LHCN-M2 (cell line): ENCODE measurements at places on chromosomes 6 and 20.

DNA sequence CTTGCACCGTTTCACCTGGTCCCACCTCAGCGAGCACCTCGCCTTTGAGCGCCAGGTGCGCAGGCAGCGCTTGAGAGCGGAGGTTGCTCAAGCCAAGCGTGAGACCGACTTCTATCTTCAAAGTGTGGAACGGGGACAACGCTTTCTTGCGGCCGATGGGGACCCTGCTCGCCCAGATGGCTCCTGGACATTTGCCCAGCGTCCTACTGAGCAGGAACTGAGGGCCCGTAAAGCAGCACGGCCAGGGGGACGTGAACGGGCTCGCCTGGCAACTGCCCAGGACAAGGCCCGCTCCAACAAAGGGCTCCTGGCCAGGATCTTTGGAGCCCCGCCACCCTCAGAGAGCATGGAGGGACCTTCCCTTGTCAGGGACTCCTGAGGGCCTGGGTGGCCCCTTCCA, 1.5 kb downstream of the ABT1 start:
- no peak for DNase-seq

- DNase-seq = no peak
These were observed 730.4 kb downstream of the C6orf118 start for GRCh38 chr6:164579035-164579434.

- peak; percentile 97 for DNase-seq
These were observed at the start of gene TPD52L2 for GRCh38 chr20:63864978-63865640. Gene TPD52L2 (plus strand): TSS chr20:63865270. CDS start chr20:63865366, 96 bp downstream.

DNA sequence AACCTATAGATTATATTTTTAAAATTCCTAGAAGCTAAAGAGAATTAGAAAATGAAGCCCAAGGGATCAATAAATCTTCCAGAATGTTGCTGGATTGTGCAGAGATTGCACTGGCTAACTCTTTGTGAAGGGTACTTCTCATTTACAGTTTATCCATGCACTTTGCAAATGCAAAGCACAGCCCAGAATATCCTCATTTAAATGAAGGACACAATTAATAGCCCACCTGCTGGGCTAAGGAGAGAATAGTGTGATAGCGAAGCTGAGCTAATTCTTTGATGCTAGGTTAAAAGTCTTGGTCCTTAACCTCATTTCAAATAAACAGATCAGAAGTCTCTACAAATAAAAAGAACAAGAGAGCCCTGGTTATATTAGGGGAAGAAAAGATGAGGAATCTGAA, 72.5 kb downstream of the SMPDL3A start:
- no peak for DNase-seq

DNA sequence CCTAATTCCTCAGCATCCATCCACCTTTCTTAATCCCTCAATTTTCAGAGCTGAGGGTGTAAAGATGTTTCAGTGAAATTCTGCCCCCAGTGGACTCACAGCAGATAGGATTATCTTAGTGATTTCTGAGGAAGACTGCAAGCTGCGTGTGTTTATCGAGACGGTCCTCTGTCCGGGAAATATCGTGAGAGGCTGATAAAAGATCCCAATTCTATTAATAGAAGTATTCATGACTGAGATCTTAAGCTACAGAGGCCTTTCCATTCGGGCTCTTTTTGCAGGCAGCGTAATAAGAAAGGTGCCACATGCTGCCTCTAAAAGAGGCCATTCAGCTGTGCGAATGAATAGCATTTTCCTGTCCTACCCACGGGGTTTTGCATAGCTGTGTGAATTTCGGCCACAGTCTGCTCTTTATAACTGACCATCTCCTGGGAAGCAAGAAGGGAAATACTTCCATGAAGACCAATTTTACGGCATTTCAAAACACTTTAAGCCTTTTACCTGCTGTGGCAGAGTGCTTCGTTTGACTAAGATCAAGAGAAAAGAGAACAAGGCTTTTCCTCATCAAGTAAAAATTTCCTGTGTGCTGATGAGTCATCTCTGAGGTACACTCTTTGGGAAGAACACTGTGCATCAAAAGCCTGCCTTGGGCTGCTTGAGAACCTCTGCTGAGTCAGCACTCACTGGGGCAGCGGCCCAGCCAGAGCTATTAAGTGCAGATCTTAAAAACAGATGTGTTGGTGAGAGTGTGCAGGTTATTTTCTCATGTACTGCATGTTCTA, 208.8 kb downstream of the ARHGAP18 start:
- DNase-seq = peak; percentile 97

DNA sequence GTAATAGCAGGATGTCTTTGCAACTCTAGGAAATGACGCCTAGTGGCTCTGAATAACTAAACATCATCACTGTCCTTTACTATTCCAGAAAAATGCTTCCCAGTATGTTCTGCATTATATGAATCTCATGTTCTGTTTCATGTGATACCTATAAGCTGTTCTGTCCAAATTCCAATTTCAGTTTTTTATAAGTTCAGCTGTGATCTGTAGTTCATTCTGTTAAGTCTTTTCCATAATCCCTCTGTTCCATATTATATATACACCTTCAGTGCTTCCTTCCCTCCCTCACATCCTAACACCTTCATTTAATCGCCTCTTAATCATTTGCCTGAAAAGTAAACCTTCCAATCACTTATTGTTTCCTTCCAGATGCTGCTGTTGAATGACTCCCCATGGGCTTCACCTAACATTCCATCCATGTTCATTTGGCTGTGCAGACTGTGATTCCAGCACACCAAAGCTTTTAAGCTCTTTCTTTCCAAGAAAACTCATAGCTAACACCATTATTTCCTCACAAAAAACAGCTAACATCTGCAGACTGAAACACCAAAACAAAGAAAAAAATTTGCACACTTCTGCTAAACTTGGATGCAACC, 18.6 kb downstream of the HMGCLL1 start:
- DNase-seq = no peak

DNA sequence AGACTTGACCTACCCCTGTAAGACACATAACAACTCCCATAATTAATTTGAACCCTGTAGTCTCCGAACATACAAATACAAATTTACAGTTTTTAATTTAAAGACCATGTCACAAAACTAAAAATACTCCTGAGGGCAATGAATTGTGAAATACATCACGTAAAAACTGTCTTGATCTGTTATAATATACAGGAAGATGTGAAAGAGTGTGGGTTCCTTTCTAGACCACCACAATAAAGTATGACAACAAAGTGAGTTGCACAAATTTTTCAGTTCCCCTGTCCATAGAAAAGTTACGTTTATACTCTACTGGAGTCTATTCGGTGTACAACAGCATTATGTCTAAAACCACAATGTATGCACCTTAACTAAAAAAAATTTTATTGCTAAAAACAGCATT, 11.0 kb upstream of the BLOC1S5 start:
- DNase-seq = no peak

GRCh38 chr6:118739696-118740353, 88.4 kb upstream of the CEP85L start:
- peak; percentile 53 for DNase-seq

DNA sequence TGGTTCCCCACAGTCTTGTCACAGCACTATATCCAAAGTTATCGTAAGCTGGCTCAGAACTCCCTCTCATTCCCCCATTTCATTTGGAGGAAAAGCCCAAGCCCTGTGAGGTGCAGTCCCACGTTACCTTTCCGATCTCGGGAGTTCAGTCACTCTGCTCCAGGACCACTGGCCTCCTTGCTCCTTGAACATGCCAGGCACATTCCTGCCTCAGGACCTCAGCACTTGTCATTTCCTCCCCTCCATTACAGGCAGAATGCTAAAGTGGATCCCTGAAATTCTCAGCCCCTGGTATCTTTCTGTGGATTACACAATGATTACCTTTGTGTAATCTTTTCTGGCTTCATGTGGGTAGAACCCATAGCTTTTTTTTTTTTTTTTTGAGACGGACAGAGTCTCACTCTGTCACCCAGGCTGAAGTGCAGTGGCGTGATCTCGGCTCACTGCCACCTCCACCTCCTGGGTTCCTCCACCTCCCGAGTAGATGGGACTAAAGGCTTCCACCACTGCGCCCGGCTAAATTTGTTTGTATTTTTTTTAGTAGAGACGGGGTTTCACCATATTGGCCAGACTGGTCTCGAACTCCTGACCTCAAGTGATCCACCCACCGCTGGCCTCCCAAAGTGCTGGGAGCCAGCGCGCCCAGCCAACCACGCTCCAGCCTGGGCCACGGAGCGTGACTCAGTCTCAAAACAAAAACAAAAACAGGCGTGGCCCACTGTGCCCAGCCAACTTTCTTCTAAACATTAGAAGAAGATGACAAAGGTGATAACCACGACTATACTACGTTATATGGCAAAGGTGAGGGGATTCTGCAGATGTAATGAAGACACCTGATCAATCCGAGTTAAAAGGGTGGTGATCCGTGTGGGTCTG, 4.0 kb upstream of the OXT start:
- peak; percentile 38 for DNase-seq

GRCh38 chr6:41546866-41547798, 951 bp downstream of the FOXP4 start:
- peak; percentile 45 for DNase-seq

- no peak for DNase-seq
These were observed 705.4 kb downstream of the MAFB start for GRCh38 chr20:39983655-39984054.

DNA sequence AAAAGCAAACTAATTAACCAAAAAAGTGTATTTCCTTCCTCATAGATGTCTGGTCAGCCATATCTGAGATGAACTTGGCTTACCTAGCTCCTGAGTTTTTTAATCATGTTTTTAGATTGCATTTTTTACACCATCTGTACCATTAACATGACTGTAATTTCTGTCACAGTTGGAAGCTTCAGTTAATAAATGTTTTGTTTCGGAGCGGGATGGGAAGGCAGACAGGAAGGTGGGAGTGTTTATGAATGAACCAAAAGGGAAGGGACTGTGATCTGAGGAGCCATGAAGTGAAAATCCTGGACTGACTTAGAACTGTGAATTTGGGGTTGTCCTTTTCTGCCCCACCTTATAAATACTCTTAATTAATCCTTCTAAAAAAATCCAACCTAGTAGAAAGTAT, 445.6 kb upstream of the SOX4 start:
- DNase-seq = no peak

DNA sequence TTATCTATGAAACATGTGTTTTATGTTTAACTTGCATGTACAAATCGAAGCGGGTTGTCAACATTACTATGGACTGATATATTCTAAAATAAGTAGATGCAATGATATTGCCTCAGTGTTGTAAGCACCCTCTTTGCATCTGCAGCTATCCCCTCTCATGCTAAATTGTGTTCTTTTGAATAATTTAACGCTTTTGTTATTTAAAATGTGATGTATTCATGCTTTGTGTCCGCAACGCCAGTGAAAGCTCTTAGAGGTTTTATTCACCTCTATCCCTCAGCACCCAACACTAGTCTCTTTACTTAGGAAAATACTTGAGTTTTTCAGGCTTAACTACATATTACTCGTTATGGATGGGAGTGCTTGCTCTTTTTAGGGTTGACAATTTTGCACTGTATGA, 173.7 kb upstream of the ID4 start:
- no peak for DNase-seq

- DNase-seq = peak; percentile 60
These were observed 203.2 kb downstream of the RPS12 start for GRCh38 chr6:133017581-133017980.

- peak; percentile 79 for DNase-seq
These were observed 104.9 kb downstream of the CENPW start for GRCh38 chr6:126444659-126445273.

- DNase-seq = no peak
These were observed 107.4 kb upstream of the ADGRB3 start for GRCh38 chr6:68527691-68528090.

GRCh38 chr6:109687271-109687761, 3.7 kb downstream of the AK9 start:
- DNase-seq = peak; percentile 78

DNA sequence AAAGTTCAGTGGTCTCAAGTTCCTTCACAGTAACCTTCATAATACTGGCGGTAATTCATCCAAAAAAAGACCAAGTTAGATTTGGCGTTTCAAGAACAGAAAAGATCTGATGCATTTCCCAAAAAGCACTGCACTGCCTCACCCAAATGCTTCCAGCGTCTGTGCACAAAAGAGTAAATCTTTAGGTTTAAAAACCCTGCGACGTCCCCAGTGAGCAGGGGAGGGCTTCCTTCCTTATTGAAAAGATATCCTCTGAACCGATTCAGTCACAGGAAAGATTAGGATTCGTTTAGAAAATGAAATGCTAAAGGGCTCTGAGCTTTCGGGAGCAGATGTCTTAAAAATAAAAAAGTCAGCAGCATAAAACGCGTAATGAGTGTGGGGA, 654 bp downstream of the TBC1D7 start:
- no peak for DNase-seq

GRCh38 chr6:126172131-126172530, 167.8 kb upstream of the CENPW start:
- no peak for DNase-seq

DNA sequence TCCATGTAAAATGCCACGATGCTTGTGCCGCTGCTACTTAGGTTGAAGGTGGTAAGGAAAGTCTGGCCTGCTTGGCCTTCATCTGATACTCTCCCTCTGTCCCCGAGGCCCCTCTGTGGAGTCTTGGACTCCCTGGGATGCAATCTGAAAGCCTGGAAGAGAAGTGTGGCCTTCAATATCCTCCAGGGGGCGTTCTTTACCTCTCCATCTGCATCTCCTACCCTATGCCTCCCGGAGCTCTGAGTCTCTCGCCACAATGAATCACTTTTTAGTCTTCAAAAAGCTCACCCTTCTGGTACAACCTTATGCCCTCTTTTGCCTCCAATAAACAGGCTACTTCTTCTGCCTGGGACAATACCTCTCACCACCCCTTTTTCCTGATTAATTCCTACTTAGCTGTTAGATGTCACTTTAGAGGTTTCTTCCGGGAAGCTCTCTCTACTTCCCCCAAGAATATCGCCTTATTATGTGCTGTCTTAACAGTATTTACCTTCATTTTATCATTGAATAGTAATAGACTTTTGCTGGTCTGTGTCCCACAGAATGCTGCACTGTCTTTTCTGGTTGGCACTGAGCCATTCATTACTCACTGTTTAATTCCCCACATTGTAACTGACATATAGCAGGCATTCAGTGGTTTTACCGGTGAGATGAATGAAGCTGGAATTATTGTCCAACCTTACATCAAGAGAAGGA, 13.9 kb upstream of the ATG5 start:
- DNase-seq = peak; percentile 87

GRCh38 chr20:517221-517620, 26.4 kb downstream of the CSNK2A1 start:
- DNase-seq = no peak

DNA sequence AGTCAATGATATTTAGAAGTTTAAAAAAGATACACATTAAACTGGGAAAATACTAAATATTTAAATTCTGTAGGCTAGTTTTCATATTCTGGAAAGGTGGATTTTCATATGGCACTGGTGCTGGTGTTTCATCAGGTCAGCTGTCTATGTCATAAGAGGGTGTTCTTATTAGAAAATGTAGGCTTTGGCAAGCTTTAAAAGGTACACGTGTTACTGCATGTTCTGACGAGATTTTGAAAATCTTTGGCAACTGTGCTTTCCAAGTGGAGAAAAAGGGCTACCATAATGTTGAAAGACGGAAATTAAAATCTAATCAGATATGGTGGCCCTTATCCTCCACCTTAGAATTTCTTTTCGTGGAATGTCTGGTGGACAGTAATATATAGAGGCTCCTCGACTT, 30.0 kb downstream of the SLC22A3 start:
- no peak for DNase-seq
